Chondrocyte (in vitro differentiated cells): ENCODE measurements at places on chromosomes 7 and 10. TPM values are rescaled to one million over a fixed set of nuclear protein-coding genes. Genes with fewer than 3 reads are reported as not detected.

DNA sequence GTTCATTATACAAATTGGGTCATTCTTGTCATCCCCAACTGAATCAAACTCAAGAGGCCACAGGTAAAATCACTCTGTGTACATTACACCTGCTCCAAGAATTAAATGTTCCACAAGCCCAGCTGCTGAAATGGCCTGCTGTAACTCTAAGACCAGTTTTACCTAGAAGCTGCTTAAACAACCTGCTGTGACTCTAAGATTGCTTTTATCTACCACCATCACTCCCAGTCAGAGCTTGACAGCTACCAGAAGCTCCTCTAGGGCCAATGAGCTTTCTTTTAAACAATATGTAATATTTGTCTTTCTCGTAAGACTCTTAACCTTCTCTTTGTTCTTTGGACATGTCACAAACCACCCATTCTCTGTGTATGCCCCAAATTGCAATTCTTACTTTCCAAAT, 141.8 kb upstream of the LRGUK start:
- H3K36me3 ChIP-seq = no peaks in the 10 kb centered on the region
- no peak overlapping the region for H3K4me3 ChIP-seq
- H3K4me1 ChIP-seq = peaks cover 7% of the 10 kb centered on the region
- H3K27me3 ChIP-seq = no peaks in the 10 kb centered on the region

DNA sequence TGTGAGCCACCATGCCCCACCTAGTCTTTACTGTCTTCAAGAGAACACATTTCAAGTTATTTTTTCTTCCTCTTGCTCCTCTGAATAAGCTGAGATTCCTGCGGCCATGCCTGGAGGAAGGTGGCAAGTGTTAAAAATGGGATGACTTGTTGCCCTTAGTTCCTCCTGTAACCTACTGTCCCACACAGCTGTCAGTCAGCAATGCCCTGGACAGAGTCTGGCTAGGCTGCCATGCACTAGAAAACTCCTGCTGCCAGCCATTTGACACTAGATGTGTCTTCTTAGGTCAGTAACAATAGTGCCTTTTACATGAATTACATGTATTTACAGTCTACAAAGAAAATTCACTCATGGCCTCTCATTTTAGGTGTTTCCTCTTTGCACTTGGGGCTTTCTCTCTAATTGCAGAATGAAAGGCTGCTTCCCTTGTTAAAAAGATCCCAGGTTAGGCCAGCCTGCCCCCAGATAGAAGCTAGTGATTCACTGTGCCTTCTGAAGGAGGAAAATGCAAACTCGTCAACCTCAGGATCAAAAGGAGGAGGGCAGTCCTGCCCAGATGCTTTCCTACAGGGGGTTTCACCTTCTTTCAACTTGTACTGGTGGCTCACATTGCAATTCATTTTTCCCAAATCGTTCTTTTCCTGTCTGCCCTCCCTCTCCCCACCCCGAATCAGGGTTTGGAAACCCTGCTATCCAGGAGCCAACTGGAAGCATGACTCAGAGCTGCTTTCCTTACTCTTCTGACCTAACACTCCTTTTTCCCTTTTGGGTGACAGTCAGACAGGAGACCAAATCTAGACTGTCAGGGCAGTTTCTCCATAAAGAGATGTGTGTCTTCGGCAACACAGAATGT, 136.6 kb downstream of the SPAG6 start:
- H3K36me3 ChIP-seq = no peaks in the 10 kb centered on the region
- DNase-seq = no peak
- H3K27ac ChIP-seq = no peak overlapping the region
- peaks cover 2% of the 10 kb centered on the region for H3K27me3 ChIP-seq
- H3K4me1 ChIP-seq = peaks cover 25% of the 10 kb centered on the region

GRCh38 chr7:80139236-80139635, 4.6 kb downstream of the GNAI1 start:
- DNase-seq = no peak
- H3K4me1 ChIP-seq = peaks cover 39% of the 10 kb centered on the region
- H3K27ac ChIP-seq = peak overlapping the region; percentile 19

DNA sequence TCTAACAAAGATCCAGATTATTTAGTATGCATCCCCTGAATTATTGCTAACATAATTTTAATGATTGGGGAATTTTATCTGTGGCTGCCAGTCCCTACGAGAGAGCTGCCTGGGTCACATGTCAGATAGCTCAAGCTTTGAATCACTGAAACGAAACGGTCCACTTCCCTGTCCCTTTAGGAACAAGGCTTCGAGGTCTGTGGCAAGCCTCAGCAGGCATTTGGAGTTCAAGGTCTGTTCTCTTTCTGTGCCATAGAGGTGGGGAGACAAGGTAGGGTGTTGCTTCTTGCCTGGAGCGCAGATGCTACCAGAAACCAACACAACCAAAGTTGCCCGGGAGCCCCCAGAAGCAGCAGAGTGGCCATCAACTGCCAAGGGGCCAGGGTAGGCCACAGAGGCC, 13.9 kb upstream of the SH2D4B start:
- DNase-seq = no peak
- H3K36me3 ChIP-seq = peaks cover 11% of the 10 kb centered on the region
- H3K27ac ChIP-seq = peak overlapping the region; percentile 32
- H3K4me3 ChIP-seq = no peak overlapping the region
- no peaks in the 10 kb centered on the region for H3K27me3 ChIP-seq
- no peaks in the 10 kb centered on the region for H3K4me1 ChIP-seq

DNA sequence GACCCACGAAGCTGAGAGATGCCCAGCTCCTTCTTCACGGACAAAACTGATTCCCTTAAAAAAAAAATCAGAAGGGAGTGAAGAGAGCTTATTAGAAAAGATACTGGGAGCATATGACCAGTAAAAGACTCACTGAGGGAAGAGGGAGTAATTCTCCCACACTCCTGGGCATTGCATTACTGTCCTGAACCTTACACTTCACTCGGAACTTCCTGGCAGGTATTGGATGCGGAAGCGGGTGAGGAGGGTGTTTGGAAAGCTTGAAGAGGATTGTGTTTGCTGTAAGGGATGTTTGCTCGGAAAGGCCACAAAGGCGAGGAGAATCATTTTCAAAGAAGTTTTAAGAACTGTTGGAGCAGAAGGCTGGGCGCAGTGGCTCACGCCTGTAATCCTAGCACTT, 375 bp downstream of the HKDC1 start:
- H3K4me1 ChIP-seq = peaks cover 34% of the 10 kb centered on the region
- DNase-seq = no peak
- no peaks in the 10 kb centered on the region for H3K36me3 ChIP-seq
- peak overlapping the region; percentile 46 for H3K4me3 ChIP-seq

DNA sequence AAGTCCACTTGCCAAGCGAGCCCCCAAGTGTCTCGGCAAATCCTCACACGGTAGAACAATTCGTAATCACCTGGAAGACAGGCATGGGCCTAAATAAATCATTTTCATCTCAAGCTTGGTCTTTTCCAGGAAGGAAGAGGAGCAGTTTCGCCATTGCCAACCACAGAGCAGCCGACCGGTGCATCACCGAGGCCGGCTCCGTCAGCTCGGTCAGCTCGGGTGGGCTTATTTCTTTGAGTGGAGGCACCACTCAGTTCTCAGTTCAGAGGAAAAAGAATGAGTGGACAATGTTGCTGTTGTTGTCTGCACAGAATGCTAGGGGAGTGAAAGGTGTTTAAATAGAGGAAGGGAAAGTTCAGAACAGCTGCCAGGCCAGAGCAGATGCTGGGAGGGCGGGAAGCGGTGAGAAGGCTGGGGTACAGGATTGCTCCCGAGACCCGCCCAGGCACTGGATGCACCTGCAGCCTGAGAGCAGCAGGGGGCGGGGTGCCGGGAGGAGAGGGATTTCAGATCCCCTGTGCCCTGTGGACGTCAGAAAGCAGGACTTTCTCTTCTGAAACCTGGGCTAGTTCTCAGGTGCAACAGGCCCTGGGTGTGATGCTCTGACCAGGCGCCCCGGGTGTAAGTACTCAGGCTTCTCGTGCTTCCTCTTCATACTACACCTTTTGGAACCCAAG, 17.7 kb upstream of the IGFBP3 start:
- DNase-seq = no peak
- no peaks in the 10 kb centered on the region for H3K27me3 ChIP-seq
- H3K4me1 ChIP-seq = no peaks in the 10 kb centered on the region
- no peak overlapping the region for H3K27ac ChIP-seq

DNA sequence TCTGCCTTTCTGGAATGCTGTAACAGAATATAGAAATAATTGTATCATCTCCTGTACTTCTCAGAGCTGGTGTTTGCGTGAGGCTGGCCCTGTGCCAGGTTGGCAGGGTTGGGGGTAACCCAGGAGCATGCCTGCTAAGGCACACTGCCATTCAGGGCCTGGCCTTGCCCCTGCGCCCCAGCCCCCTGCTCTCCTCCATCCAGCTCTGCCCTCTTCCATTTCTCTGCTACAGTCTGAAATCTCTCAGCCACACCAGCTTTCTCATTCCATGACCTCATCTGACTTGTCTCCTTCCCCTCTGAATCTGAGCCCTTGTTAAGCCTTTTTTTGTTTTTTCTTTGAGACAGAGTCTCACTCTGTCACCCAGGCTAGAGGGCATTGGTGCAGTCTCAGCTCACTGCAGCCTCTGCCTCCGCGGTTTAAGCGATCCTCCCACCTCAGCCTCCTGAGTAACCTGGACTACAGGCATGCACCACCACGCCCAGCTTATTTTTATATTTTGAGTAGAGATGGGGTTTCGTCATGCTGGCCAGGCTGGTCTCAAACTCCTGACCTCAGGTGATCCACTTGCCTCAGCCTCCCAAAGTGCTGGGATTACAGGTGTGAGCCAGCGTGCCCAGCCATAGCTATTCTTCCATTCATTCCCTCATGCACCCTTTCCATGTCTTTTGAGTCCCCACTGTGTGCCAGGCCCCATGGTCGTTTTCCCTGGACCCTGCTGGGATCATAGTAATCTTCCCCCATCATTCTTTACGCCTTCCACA, 206.8 kb downstream of the CUX1 start:
- H3K27me3 ChIP-seq = no peaks in the 10 kb centered on the region
- H3K4me1 ChIP-seq = peaks cover 11% of the 10 kb centered on the region
- no peak for DNase-seq
- peak overlapping the region; percentile 57 for H3K27ac ChIP-seq
- H3K36me3 ChIP-seq = peaks cover 4% of the 10 kb centered on the region
- no peak overlapping the region for H3K4me3 ChIP-seq

DNA sequence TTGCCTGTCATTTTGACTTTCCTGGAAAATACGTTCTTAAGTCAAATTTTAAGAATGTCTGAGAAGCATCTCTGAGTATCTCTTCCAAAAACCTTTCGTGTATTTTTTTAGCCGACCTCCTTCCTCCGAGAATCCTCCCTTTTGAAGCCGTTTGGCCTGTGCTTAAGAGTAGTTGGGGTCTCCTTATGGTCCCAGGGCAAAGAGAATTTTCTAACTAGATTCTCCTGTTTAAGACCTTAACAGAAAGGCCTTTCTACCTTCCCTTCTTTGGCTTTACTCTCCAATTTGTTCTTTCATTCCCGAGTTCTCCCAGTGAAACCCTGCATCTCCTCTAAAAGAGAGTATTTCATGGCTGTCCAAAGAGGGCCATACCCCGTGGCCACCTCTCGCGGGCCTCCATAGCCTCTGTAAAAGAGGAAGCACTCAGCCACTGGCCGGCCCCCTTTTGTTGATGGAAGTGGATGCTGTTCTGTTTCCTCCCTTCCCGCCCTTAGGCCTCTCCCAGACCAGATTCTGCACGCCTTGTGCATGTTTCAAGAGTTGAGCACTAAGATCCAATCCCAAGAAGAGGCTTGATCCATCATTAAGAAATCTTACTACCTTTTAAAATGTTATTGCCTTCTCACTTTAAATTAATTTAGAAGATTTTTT, 6.6 kb upstream of the FEZF1 start:
- peaks cover 19% of the 10 kb centered on the region for H3K4me1 ChIP-seq
- H3K27me3 ChIP-seq = peaks cover 86% of the 10 kb centered on the region
- H3K27ac ChIP-seq = no peak overlapping the region
- no peak for DNase-seq
- peaks cover 8% of the 10 kb centered on the region for H3K36me3 ChIP-seq

DNA sequence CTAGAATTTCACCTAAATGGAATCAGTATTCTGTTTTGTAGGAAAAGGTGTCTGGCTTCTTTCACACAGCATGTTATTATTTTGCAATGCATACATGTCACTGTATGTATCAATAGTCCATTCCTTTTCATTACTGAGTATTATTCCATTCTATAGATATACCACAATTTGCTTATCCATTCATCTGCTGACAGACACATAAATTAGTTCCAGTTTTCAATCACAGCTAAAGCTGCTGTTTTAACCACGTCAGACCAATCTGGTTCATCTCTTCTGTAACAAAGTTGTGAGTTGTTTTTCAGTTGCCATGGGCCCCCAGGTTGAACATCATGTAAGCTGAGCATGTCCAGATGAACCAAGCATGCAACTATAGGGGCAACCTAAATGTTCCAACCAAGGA, 282.1 kb upstream of the MKLN1 start:
- H3K4me3 ChIP-seq = no peak overlapping the region
- DNase-seq = no peak
- H3K36me3 ChIP-seq = peaks cover 8% of the 10 kb centered on the region
- no peak overlapping the region for H3K27ac ChIP-seq
- H3K27me3 ChIP-seq = no peaks in the 10 kb centered on the region

GRCh38 chr10:29671968-29672367, 37.2 kb upstream of the SVIL start:
- DNase-seq = no peak
- no peak overlapping the region for H3K4me3 ChIP-seq
- H3K4me1 ChIP-seq = peaks cover 36% of the 10 kb centered on the region
- H3K27ac ChIP-seq = no peak overlapping the region
- H3K36me3 ChIP-seq = peaks cover 24% of the 10 kb centered on the region

DNA sequence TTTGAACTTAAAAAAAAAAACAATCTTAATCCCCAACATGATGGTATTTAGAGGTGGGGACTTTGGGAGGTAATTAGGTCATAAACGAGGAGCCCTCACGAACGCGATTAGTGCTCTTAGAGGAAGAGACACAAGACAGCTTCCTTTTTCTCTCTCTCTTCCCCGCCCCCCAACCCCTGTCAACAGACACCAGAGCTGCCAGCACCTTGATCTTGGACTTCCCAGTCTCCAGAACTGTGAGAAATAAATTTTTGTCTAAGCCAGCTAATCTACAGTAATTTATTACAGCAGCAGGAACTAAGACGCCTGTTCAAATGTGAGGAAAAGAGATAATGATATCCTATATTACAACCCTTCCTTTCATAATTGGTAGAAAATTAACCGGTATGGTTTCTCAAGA, 40.1 kb downstream of the RELN start:
- H3K36me3 ChIP-seq = no peaks in the 10 kb centered on the region
- no peak for DNase-seq
- no peak overlapping the region for H3K27ac ChIP-seq

FAM237B gene
- not detected in 3 replicates for total RNA-seq

RNF32 gene
- total RNA-seq = 0.52 to 1.9 TPM (median 1.2 TPM) in 3 replicates

NAMPT gene
- 24.2 to 30.4 TPM (median 27.5 TPM) in 3 replicates for total RNA-seq

NEUROG3 gene
- total RNA-seq = not detected in 3 replicates

ENTPD1 gene
- 2.1 to 6.0 TPM (median 5.2 TPM) in 3 replicates for total RNA-seq

GDF2 gene
- total RNA-seq = not detected in 3 replicates

FGL2 gene
- 0.19 TPM in 1 of 3 replicates, not detected in the others for total RNA-seq
